Activated naive CD4-positive, alpha-beta T cell treated with anti-CD3 and anti-CD28 coated beads, Interleukin-2, amount 50 U/mL, for 16 hours (primary cell): ENCODE measurements at places on chromosomes 3 and 15.

GRCh38 chr15:49521802-49522201 is 98.8 kb downstream of the FGF7 start:
- no peak for DNase-seq

DNA sequence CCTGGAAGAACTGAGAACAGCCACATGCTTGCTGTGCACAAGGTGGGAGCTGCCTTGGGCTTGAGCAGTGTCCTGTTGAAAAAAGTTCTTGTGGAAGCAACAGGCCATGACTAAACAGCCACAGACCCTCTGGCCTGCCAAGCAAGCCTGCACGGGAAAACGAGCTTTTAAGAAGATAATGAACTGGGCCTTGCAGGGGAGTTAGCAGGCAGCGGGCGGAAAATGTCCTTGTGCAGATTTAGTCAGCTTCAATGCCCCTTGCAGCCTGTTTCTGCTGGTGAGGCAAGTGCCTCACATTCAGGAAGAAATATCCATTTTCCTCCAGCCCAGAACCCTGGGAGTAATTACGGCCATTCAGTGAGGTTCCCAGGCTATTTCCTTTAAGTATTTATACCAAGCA is 126.2 kb upstream of the KLHL25 start:
- DNase-seq = no peak

- peak; percentile 80 for DNase-seq
These were observed at the start of gene CIB2 for GRCh38 chr15:78131295-78132061. Gene CIB2 (minus strand): TSS chr15:78131445. CDS start chr15:78131215, 230 bp downstream.

- no peak for DNase-seq
These were observed 1.5 kb downstream of the FOXL2NB start for GRCh38 chr3:138948371-138949001.

GRCh38 chr15:65583701-65584100 is 27.2 kb downstream of the INTS14 start:
- DNase-seq = no peak

DNA sequence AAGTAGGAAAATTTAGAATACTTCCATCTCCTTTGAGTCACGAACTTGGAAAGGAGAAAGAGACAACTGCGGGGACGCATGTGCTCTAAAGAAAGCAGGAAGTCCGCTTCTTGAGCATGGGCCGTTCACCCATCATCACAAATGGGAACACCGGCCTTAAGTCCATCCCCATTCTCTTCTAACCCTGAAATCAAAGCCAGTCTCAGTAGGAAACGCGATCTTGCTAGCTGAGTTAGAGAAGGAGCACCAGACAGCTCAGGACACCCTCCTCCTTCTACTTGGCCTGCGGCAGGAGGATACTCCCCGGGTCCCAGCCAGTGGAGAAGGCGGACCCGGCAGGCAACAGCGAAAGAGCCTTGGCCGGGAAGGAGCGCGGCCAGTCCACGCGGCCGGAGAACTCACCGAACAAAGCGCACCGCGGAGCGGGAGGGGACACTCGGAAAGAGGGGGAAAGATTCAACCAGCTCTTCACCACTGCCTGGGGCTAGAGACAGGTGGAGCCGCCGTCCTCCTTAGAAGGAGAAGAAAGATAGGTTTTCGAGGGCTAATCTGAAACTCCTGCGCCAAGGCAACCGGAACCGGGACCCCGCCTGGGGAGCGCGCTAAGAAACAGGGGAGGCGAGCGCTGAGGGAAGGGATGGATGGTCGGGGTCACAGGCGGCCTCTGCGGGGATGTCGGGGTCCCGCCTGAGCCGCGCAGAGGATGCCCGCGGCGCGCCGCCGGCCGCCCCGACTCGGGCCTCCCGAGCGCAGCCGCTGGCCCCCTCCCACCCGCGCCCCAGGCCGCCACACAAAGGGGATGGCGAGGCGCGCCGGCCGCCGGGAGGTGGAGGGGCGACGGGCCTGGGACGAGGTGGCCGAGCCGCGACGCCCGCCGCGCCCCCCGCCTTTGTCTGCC is 818 bp downstream of the SLC4A7 start:
- DNase-seq = peak; percentile 31

GRCh38 chr3:187367561-187368103 is 553 bp upstream of the RTP4 start:
- DNase-seq = peak; percentile 10

DNA sequence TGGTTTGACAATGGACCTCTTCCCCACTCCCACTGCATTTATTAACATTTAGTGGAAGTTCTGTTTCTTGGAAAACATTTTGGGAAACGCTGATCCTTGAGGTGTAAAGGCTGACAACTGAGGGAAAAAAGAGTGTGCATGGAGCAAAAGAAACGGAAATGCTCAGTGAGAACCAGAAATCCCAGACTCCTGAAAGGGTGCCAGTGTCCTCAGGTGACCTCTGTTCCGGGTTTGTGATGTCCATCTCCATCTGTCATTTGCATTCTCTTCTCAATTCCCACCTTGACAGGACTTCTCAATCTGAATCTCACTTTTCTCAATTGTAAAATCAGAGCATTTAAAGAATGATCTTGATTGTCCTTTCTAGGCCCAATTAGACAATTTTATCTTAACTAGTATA is 71.1 kb upstream of the FAM3D start:
- no peak for DNase-seq

DNA sequence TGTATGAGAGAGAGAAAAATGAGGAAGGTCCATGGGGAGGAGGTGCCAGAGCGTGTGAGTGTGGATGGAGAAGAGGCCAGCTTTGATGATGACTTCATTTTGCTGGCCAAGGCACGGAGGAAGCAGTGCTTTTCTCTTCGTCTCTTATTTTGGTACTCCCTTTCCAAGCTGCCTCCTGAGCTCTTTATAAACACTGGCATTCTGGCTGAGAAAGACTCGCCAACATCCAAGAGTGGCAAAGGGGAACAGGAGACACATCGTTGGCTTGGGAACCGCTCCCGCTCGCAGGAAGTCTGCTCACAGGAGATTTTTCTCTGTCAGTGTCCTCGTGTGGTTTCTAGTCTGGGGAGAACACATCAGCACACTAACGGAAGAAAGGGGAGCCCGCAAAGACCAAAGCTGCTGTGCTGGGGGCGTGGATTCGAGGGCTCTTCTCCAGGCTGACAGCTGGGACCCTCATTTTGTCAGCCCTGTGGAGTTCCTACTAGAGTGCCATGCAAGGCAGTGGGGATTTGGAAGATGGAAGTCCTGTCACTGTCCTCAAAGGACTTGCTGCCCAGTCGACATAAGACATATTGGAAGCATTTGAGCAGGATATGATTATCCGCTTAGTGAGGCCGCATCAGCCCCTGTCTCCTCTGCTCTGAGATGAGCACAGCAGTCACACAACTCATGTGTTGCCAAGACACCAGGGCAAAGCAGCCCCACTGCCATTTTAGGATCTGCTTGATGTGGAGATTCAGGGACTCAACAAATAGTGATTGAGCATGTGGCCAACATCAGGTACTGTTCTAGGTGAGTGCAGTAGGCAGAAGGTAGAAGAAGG is 8.0 kb upstream of the SEMA4B start:
- no peak for DNase-seq

- DNase-seq = no peak
These were observed 439.5 kb downstream of the PDCD6IP start for GRCh38 chr3:34237946-34238345.

- DNase-seq = peak; percentile 49
These were observed 210.2 kb downstream of the ADAMTS17 start for GRCh38 chr15:100131321-100132224.

- no peak for DNase-seq
These were observed 86.2 kb downstream of the MITF start for GRCh38 chr3:69825446-69825845.

- DNase-seq = no peak
These were observed 578.8 kb downstream of the ROBO2 start for GRCh38 chr3:77618686-77619085.

DNA sequence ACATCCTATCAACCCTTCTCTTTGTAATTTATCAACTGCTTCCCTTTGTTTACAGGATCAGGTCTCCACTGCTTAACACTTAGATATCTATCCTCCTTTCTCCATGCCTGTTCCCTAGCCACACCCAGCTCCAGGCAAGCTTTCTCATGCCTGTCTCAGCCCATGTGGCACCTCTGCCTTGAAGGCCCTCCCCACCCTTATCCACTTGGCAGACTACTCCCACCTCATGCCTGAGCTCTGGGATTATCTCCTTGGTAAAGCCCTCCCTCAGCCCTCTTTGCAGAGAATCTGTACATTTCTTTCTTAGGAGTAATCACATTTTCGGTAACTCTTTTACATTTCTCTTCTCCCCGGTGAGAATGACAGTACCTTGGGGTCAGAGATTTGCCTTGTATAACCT is 96.0 kb downstream of the ATP1B3 start:
- DNase-seq = no peak

DNA sequence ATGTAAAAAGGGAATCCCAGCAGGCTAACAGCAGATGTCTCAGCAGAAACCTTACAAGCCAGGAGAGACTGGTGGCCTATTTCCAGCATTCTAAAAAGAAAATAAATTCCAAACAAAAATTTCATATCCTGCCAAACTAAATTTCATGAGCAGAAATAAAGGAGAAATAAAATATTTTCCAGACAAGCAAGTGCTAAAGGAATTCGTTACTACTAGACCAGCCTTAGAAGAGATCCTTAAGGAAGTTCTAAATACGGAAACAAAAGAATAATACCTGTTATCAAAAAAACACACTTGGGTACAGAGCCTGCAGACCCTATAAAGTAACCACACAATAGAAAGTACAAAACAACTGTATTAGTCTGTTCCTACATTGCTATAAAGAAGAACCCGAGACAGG is 41.4 kb downstream of the HDGFL3 start:
- no peak for DNase-seq

DNA sequence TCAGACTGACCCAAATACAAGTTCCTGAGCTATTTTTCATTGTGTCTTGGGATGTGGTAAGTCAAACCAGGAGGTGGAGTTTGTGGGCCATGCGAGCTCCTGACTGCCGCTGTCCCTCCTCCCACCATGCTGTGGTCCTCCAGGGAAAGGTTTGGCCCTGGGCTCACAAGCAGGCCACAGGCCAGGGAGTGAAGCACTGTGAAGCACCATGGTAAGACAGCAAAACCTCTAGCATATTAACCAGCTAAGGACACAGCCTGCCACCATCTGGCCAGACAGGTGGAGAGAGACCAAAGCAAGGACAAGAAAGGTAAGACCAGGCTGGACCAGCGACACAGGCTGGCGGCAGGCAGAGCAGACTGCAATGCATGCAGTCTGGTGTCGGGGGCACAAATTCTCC is 15.3 kb downstream of the RAB43 start:
- no peak for DNase-seq

- DNase-seq = no peak
These were observed 208.5 kb downstream of the ROBO2 start for GRCh38 chr3:77248420-77248819.
